ENCODE measurements at places on chromosomes 13 and 19.

DNA sequence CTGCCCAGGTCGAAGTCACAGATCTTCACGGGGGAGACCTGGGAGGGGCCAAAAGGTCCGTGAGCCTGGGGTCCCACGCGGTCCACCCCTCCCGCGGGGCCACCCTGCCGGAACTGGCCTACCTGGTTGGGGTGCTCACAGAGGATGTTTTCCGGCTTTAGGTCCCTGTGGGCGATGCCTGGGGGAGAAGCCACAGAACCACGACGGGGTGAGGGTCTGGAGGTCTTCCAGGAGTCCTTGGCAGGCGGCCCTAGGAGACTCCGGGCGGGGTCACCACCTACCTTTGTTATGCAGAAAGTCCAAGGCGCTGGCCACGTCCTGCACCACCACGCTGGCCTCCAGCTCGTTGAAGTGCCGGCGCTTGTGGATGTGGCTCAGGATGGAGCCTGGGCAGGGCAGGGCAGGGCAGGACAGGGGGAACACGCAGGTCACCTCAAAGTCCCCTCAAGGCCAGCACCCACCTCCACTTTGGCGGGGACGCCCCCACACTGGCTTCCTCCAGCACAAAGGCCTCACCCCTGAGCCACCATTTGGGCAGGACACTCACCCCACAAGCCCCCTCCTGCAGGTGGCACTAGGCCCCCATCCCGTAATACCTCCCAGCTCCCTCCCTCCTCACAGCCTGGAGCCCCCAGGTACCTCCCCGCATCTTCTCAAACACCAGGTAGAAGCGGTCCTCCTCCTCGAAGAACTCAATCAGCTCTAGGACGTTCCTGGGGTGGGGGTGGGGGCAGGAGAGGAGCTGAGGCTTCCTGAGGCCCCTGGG lies 8.4 kb downstream of the MKNK2 start:
- DNase-seq = no peak

DNA sequence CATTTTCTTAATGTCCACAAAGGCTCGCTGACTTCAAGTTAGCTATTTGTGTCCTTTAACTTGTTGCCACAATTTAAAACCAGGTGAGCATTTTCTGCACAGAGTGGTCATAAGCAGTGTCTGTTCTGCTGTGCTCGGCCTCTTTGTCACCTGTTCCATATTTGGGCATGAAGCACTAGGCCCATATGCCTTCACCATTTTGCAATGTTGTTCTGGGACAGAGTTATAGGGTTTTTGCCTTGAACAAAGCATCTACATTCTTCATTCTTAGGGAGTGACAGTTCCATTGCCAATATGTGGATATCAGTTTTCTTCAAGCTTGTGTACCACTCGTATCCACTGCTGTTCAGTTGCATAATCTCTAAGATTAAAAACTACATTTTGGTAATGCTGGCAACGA lies 56.1 kb downstream of the LRCH1 start:
- no peak for DNase-seq

GRCh38 chr19:51129716-51130115 lies 5.0 kb downstream of the SIGLEC9 start:
- DNase-seq = no peak

GRCh38 chr13:75454497-75454896 lies 27.5 kb downstream of the TBC1D4 start:
- DNase-seq = no peak

DNA sequence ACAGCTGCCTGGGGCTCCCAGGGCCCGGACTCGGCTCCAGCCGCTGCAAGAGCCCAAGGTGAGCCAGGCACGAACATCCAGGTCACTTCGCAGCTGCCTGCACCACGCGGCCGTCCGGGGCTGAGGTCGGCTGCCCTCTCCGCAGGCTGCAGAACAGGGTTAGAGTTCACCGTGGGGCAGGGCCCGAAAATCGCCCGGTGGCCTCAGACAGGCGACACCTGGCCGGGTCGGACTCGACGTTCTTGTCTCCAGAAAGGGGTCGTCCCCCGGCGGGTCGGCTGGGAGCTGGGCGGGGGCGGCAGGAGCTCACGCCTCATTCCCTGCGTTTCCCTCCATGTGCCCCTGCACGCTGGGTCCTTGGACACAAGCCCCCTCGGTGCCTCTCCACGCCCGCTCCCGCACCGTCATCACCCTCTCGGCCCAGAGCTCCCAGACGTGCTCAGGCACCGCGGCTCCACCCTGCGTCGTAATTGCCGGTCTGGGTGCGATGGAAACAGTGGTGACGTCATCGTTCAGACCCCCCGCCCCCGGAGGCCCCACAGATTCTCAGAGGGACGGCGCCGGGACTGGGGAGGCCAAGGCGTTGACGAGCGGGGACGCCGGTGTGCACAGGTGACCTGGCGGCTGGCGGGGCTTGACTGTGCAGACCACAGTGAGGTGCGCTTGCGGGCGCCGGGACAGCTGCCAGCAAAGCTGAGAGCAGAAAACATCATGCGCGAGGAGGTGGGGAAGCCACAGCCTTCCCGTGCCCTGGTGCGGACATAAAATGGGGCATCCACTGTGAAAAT lies 4.0 kb upstream of the GRIN3B start:
- no peak for DNase-seq

GRCh38 chr19:47719047-47719859 lies 6.0 kb downstream of the EHD2 start:
- peak; percentile 78 for DNase-seq

DNA sequence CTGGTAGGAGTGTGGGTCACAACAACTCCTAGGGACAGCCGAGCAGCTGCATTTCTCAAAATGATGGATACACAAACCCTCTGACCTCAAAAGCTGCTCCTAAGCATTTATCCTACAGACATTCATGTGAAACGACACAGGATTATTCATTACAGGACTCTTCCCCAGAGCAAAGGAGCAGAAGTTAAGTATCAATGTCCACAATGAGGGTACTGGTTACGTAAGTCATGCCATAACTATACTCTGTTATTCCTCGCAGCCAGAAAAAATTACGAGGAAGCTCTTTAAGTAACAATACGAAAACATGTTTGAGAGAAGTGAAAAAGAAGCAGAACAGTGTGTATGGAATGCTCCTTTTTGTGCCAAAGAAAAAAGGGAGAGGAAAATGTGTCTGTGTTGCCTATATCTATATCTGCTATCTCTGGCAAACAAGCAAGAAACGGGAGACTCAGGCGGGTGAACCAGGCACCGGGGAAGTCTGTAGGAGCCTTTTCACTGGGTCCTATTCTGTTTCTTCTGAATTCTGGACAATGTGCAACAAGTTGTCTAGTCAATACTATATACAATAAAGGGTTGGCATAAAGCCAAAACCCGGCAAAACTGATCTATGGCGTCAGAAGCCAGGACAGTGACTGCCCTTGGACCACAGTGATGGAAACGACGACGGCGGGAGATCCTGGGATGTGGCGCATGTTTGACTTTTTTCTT lies 1.3 kb downstream of the ISOC2 start:
- no peak for DNase-seq

DNA sequence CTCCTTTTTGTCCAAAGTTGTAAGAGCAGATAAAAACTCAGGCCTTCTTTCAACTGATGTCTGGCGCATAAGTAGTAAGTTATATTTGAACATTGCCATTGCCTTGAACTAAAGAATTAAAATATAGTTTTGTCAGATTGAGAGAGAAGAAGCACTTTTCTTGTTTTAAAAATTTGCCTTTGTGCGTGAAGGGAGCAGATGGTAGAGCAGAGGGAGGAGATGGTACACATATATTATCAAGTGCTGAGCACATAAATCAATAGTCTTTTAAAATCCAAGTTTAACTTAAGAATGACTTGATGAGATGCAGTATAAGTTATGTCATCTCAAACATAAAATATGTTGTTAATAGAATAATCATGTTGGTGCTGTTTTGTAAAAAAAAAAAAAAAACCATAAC lies 504.6 kb upstream of the KLHL1 start:
- no peak for DNase-seq

Measured in SK-N-DZ (cell line).